Umbilical cord (tissue), 2 donors: ENCODE measurements at places on chromosomes 7 and 10. TPM values are rescaled to one million over a fixed set of nuclear protein-coding genes. Genes with fewer than 3 reads are reported as not detected.

DNA sequence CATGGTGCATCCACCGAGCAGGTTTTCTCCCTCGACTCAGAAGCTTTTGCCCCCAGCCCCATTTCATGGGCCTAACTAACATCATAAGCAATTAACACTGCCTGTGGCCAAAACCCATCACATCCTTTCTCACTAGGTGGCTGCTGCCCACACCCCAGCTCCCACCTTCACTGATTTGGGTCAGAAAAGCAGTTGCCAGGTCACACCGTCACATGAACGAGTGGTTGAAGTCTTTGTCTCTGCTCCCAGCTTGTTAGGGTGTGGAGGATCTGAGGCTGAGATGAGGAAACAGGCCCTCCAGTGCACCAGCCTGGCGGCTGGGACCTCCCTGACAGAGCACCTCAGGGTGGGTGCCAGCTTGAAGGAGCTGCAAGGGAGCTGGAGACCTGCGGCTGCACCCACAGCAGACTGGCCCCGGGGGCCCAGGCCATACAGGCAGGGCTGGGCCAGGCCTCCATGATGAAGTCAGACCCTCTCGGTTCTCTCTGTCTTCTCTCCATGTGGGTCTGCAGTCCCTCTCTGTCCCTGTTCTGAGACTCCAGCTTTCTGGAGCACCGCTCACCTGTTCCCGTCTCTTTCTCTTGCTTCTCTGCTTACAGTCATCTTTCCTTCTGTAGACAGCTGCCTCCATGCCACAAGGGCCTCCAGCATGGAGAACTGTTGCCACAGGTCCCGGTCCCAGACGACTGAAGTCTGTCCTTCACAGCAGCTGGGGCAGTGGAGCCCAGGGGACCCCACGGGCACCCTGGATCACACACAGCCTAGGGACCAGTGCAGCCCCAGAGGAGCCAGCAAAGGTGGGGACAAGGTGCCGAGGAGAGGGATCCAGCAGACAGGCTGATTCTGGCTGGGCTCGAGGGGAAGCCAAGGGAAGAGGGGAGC is 13.8 kb upstream of the INPP5A start:
- DNase-seq, result no peak

Gene OIT3
- not detected for total RNA-seq

GRCh38 chr10:102624751-102625645 is 19.3 kb upstream of the TRIM8 start:
- DNase-seq, result no peak

GRCh38 chr7:159007996-159008389 is 136.7 kb downstream of the VIPR2 start:
- no peak for DNase-seq

DNA sequence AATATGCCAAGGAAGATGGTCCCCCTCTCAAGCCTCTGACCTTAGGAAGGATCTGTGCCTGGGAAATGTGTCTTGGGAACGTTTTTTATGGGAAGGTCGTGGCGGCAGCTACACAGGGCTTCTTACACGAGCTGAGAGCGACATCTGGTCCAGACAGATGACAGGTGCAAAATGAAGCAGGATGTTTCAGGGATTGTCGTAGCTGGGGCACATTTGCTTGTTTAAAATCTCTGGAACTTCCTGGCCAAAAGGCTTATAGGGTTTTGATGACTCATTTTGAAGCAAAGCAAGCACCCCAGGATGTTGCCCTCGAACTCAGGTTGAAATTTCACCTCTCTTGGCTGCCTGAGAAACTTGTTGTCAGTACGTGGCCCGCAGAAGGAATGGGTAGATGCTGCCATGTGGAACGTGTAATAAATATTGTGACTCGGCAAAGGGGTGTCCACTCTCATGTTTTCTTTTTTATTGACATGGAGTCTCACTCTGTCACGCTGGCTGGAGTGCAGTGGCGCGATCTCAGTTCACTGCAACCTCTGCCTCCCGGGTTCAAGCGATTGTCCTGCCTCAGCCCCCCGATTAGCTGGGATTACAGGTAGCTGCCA is 117.5 kb downstream of the CAMK1D start:
- DNase-seq, result no peak

Gene TWIST1
- 51.5 TPM for total RNA-seq

DNA sequence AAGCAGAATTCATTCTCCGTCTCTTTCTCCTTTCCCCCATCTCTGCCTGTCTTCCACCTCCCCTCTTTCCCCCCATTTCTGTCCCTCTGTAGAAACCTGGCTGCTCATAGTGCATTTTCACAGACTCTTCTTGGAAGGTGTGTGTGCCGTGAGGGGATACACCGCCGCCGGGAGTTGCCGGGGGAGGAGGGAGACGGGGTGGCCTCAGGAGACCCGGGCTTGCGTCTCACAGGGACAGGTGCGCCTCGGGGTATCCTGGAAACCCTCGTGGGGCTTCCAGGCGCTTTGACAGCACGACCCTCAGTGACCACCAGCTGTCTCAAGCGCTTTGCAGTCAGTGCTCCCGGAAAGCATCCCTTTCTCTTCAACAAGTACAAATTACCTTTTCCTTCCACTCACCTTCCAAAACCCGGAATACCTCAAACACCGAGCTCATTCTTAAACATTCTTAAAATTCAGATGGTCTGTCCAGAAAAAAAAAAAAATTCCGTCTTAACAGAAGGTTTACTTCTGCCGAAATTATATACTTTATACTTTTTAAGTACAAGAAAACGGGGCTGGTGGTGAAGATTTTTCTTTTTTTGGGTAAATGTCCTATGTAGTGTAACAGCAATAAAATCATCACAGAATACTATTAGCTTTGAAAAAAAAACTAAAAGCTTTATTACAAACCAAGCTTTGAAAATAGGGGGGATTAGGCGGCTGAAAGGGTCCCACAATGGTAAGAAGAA is 8.2 kb downstream of the EMX2 start:
- DNase-seq, result no peak

- DNase-seq, result peak; percentile 56
These were observed 37.9 kb downstream of the VOPP1 start for GRCh38 chr7:55534262-55534915.

DNA sequence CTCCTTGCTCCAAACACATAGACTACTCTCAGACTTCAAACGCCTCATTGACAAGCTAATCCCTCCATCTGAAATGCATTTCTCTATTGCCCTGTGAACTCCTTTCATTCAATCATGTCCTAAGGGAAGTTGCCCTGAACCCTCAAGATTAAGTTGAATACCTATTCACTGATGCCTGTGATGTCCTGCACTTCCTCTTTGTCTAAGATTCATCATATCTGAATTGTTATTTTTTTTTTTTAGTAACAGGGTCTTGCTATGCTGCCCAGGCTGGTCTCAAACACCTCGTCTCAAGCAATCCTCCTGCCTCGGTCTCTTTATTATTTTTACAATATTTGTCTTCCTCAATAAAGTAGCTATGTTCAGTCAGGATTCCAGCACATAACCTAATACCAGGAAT is 3.2 kb downstream of the PSMA2 start:
- no peak for DNase-seq

DNA sequence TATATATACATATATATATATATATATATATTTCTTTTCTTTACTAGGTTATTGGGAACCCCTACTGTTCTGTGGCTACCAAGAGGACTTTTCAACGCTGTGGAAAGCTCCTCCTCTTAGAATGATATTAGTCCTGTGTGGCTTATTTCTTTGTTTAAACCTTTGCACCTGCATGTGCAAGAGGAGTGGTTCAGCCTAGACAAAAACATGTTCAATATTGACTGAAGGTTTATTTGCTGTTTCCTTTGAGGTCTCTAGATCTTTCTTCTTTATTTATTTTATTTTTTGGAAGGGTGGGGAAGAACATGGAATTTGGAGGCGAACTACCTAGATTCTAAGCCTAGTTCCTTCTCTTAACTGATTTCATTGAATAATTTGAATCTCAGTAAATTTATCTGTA is 118.1 kb downstream of the GNAT3 start:
- no peak for DNase-seq

Gene VDAC2
- total RNA-seq, result 77.3 TPM

Gene DIP2C
- total RNA-seq, result 24.8 TPM

- peak; percentile 55 for DNase-seq
These were observed 112.8 kb upstream of the AHR start for GRCh38 chr7:17185690-17186070.

DNA sequence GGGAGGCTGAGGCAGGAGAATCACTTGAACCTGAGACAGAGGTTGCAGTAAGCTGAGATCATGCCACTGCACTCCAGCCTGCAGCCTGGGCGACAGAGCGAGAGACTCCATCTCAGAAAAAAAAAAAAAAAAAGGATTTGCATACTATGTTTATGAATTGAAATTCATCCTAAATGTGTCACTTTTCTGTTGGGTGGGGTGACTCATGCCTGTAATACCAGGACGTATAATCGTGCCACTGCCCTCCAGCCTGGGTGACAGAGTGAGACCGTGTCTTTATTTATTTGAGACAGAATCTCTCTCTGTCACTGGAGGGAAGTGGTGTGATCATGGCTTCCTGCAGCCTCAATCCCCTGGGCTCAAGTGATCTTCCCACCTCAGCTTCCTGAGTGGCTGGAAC is 5.8 kb downstream of the ZNF212 start:
- DNase-seq, result no peak

GRCh38 chr7:111787741-111788140 is 225.4 kb upstream of the IMMP2L start:
- DNase-seq, result no peak

DNA sequence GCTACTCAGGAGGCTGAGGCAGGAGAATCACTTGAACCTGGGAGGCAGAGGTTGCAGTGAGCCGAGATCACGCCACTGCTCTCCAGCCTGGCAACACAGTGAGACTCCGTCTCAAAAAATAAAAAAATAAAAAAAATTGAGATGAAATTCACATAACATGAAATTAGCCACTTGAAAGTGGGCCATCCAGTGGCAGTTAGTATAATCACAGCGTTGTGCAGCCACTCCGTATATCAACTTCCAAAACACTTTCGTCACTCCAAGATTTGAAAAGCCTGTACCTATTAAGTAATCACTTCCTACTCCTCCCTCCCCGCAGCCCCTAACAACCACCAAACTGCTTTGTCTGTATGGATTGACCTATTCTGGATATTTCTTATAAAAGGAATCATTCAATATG is 20.7 kb upstream of the CACUL1 start:
- DNase-seq, result no peak

Gene ZPBP
- total RNA-seq, result not detected

Gene CASD1
- total RNA-seq, result 49.1 TPM

- DNase-seq, result no peak
These were observed 273.6 kb downstream of the SDHAF3 start for GRCh38 chr7:97390915-97391593.

DNA sequence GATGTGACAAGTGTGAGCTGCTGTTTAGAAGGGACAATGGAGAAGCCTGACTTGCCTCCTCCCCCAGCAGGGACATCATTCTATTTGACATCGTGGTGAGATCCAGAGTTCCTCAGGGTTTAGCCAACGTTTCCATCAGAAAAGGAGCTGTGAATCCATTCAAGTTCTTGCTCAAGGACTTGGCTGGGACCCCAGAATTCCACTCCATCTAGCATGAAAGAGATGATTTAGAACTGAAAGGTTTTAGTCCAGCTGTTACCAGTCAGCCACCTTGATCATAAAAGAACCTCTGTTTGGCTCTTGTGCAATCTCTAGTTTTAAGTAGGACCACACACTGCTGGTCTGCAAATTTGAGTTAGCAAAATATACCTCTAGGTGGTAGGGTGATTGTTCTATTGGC is 337.6 kb downstream of the FRMD4A start:
- peak; percentile 76 for DNase-seq

GRCh38 chr7:92835261-92835850 is 1.0 kb downstream of the CDK6 start:
- DNase-seq, result peak; percentile 87

DNA sequence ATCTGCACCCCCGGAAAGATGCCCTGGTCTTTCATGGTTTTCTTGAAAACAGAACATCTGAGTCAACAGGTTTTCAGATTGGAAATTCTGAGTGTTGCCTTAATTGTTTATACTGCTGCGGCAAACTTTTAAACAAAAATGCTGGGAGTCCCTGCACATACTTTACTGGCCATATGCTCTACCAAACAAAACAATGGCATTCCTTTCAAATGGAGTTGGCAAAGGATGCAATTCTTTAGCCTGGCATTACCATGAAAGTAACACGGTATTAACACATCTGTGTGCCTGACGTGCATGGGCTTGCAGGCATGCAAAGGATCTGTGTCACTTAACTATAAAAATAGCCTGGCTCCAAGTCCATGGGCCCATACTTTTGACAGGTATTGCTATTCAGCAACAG is 4.2 kb downstream of the INHBA start:
- no peak for DNase-seq

Gene RARRES2
- 62.1 TPM for total RNA-seq

- DNase-seq, result no peak
These were observed 36.9 kb upstream of the SH2D4B start for GRCh38 chr10:80500572-80501380.

- DNase-seq, result no peak
These were observed 24.0 kb downstream of the MEOX2 start for GRCh38 chr7:15662451-15662850.

DNA sequence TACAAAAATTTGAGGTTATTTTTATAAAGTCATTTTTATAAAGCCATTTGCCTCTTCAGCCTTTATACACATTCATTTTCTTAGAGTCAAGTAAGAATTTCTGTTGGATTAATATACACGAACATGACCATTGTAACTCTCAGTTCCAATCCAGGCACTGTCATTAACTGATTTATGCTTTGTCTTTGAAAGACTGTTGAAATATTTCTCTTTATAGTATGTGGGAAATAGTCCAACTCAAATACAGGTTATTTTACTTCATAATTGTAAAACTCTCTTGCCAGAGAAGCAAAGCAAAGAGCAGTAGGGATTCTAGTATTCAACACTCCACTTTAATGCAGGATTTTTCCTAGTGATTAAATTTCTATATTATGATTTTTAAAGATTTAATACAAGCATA is 36.5 kb upstream of the PAPSS2 start:
- DNase-seq, result no peak

Gene AKR1C2
- 1.4 TPM for total RNA-seq

Gene BHLHA15
- total RNA-seq, result not detected

GRCh38 chr7:48011951-48012350 is 17.0 kb downstream of the SUN3 start:
- peak; percentile 47 for DNase-seq

DNA sequence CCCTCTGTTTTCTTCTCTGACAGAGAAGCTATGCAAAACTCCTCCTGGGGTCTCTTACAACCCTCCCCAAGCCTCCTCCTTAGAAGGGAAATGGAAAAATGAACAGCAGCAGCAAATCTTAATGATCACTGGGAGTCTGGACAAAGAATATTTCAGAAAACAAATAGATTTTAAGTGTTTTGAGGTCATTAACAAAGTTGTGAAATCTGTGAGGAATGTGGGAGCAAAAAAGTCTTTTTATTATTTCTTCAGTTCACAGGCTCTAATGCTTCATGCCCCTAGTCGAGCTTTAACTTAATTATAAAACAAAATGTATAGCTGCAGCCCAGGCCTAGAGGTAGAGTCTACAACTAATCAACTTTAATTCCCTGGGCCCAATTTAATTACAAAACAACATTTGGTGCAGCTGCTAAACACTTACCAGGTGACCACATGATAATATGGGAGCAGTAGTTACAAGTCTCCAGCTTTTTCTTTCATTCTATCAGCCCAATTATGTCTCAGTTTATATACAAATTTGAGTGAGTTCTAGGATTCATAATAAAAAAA is 293.2 kb downstream of the THSD7A start:
- no peak for DNase-seq
